ENCODE measurements at places on chromosomes 2 and 18. TPM values are rescaled to one million over a fixed set of nuclear protein-coding genes. Genes with fewer than 3 reads are reported as not detected.

Gene CRACDL
- 0.15 TPM for total RNA-seq

Gene SLC8A1
- total RNA-seq = 0.23 TPM

Gene PLCD4
- total RNA-seq = 0.10 TPM

Gene NOSTRIN
- not detected for total RNA-seq

Gene TRAPPC12
- total RNA-seq = 66.6 TPM

Gene LYG1
- total RNA-seq = 0.78 TPM

Gene TCF23
- total RNA-seq = not detected

Gene CHST9
- total RNA-seq = not detected

Gene AGXT
- not detected for total RNA-seq

Gene ITGB6
- not detected for total RNA-seq

Gene BMP10
- not detected for total RNA-seq

Gene UBXN2A
- total RNA-seq = 11.8 TPM

Gene ST6GAL2
- total RNA-seq = not detected

Gene ANKAR
- total RNA-seq = 3.8 TPM

Gene DNAH6
- 0.06 TPM for total RNA-seq

Gene EHBP1
- 27.9 TPM for total RNA-seq

Gene POU3F3
- not detected for total RNA-seq

Gene LRATD1
- total RNA-seq = not detected
